Globus pallidus (tissue), 1 donor: ENCODE measurements at places on chromosomes 7 and 10.

DNA sequence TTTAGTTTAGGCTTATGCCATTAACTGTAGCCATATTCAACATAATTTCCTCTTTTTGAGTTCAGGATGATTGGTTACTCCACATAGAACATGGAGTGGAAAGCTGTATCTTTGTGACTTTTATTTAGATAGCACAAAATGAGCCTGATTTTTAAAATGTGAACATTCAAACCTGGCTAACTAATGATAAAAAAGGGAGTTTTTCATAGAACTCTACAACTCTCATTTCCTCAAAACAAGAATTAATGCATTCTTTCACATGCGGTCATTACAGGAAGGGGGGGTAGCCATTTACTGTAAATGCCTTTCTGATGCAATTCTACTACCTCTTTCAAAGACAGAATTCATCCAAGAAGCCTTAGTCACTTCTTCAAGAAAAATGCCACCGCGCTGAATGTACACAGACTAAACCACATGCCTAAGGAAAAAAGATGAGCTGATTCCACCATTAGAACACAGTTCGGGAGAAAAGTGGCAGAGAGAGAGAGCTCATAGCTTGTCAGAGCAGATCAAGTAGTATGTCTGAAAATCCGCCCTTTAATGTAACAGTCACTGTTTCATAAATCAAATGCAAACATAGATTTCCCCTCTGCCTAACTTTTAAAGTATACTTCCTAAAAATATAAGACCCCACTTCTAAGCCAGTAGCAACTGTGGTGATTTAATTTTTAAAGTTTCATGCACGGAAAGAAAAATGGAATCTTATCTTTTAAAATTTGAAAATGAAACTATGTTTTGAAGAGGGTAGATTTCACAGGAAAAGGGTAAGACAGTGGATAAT, 226.4 kb upstream of the KLF14 start:
- DNase-seq: no peak

DNA sequence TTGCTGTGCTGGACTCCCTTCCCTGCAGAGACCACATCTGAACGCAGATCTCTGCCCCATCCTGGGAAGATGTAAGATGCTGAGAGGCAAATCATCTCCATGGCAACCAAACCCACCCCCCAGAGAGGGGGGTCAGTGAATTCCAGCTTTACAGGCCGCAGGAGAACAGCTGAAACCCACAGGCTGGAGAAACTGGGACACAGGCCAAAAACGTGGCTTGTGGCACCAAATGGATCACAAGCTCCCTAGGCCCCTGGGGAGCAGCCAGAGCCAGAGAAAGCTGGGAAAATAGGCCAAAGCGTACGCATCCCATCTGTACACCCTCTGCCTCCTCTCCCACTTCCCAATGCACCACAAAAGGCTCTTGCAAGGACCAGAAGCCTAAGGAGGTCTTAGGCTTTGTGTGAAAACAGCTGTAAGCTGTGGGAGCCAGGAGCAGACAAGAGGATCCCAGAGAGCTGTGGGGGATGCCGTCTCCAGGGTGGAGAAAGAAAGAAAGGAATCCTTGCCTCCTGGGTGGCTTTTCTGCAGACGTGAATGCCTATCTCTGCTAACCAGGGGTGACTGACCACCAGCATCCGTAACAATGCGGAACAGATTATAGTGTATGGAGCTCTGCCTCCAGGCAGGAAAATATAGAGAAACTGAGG, 59.5 kb downstream of the TMEM130 start:
- no peak for DNase-seq

- DNase-seq: no peak
Observed at GRCh38 chr7:131683536-131684125, 127.2 kb upstream of the PODXL start.

- DNase-seq: no peak
Observed at GRCh38 chr10:100569687-100570481, 34.1 kb downstream of the HIF1AN start.

GRCh38 chr7:66776800-66777442, 36.4 kb downstream of the RABGEF1 start:
- DNase-seq: no peak

GRCh38 chr10:77011874-77012811, 625.5 kb downstream of the KCNMA1 start:
- no peak for DNase-seq

DNA sequence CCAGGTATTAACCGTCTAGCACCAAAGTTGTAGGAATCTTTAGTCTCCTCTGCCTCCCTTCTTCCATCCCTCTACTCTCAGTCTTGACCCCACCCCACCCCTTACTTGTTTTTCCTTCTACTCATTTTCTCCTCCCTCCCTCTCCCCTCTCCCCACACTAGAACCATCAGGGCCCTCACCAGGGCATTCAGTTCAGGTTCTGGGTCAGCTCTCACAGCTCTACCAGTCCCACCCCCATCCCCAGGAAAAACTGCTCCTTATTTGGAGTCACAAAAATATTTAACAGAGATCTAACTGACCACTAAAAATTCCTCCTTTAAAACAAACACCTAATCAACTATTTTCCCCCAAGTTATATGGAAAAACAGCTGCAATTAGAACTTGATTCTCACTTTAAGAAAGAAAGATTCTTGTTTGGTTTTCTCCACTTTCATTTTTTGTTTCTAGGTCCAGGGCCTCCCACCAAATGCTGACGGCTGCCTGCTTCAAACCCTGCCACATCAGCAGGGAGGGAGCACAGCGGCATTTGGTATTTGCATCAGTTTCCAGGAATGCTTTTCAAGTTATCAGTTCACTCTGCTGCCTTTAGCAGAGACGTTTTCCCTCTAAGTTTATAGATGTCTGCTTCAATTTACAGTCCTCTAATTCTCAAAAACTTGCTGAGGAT, 2.8 kb upstream of the COL1A2 start:
- no peak for DNase-seq

DNA sequence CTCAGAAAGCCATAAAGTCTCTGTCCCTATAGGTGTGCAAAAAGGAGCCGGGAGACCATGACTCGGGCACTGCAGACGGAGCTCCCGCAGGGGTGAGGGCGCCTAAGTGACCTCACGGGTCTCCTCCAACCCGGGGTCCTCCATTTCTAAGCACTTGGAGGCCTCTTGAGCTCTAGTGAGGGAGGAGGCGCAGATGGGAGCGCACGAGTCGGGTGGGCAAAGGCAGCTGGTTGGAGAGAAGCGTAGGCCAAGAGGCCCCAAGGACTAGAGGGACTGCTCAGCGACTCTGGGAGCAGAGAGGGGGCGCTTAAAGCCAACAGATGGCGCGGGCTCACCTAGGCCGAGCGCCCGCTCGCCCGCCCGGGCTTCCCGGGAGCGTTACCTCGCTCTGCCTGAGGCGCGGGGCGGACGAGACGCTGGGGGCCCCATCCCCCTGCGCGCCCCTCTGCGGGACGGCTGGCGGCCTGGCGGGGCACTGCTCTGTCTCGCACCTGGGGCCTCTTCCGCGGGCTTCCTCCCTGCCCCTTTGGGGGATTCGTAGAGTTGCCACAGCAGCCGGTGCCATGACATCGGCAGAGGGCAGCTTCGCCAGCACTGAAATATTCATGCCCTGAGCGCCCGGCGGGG, 523 bp upstream of the CDH23 start:
- peak; percentile 50 for DNase-seq

DNA sequence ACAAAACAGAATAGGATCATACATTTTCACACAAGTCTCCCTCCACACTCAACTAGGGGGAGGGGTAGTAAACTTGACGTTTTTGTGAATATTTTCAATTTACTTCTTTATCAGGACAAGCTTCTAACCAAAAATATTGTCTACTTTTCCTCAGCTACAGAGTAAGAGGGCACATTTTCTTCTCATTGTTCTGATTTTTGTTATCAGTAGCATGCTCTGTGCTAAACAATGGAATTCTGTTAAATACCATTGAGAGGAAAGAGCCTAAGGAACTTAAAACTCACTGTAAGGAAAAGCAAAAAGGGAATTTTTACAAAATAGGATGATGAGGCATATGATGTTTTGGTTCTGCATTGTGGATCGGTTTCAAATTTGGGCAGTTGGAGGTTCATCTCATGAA, 41.2 kb downstream of the ANLN start:
- no peak for DNase-seq

GRCh38 chr7:141866974-141867373, 25.7 kb upstream of the PRSS37 start:
- no peak for DNase-seq

DNA sequence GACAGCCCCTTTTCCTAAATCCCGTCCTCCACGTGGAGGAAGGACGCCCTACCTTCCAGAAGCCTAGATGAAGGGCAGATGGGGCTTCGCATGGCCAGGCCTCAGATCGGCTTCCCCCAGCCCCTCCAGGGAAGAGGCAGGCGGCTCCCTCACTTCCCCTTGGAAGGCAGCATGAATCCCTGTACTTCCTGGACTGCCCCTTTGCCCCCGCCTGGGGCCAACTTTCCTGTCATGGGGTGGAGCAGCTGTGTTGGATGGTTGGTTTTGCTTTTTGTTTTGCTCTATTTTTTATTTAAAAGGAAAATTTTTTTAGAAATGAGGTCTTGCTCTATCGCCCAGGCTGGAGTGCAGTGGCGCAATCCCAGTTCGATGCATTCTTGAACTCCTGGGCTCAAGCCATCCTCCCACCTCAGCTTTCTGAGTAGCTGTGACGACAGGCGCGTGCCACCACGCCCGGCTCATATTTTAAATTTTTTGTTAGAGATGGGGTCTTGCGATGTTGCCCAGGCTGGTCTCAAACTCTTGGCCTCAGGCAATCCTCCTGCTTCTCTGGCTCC, 27.2 kb downstream of the GTF2IRD1 start:
- no peak for DNase-seq

GRCh38 chr7:20954711-20955619, 168.3 kb upstream of the SP8 start:
- DNase-seq: no peak

DNA sequence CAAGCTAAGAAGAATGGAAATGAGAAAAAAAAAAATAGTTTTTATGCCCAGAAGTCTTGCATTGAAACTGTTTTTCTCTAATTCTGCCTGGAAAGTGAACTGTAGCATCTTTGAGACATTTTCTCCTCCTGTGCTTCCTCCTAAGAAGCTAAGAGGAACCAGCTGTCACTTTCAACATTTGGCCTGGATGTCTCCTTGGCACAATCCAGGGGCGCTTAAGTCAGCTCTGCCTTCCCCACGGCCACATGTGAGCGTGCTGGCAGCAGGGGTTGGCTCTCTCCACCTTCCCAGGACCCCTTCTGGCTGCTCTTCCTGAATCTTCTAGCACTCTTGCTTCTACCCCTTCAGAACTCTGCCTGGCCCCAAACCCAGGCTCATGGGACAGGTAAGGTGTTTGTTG, 289.6 kb upstream of the ADARB2 start:
- no peak for DNase-seq

DNA sequence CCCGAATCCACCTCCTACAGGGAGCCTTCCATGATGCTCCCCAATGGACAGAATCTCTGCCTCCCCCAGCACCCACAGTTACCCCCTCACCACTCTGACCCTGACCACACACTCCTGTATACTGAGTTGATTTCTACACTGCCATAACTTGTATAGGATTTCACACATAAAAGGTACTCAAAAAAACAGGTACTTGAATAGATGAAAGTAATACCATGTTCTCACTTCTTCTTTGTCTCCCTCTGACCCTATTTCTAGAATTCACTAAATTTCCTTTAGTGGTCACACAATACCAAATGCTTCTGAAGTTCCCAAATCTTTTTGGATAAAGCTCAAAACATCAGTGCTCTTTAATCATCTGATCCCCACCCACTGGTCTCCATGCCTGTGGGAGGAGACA, 45.4 kb downstream of the HSPA12A start:
- no peak for DNase-seq

DNA sequence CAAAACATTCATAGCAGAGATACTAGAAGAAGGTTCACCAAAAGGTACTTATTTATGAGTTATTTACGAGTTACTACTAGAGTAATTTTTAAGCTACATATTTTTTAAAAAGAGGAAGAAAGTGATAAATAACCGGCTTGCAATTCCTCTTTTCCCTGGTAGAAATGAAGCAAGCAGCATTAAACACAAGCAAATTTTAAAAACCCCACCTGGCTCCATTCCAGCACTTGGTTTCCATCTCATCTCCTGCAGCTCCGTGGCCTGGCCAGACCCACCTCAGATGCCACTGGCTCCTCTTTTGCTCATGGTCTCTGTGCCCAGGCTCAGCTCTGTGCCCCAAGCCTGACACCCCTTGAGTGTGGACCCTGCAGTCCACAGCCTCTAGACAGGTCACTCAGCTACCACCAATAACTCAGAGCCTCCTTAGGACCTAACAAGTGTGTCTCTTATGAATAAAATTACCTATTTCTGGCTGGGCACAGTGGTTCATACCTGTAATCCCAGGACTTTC, 479.5 kb downstream of the TNS3 start:
- no peak for DNase-seq

DNA sequence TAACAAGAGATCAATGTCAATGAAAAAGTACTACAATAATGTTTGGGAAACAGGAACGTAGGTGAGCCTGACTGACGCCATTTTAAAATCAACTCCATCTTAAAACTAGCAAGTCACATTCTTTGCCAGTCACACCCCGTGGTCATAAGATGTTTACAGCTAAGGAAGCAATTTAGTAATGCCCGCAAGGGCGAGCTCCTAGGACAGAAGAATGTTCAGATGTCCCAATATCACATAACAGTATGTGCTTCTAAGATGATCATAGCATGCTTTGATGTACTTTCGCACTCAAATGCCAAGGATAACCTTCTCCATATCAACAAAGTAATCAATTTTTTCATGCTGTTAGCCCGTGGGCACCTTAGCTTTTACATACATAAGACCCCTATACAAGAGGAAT, 113.8 kb upstream of the EGFR start:
- no peak for DNase-seq

DNA sequence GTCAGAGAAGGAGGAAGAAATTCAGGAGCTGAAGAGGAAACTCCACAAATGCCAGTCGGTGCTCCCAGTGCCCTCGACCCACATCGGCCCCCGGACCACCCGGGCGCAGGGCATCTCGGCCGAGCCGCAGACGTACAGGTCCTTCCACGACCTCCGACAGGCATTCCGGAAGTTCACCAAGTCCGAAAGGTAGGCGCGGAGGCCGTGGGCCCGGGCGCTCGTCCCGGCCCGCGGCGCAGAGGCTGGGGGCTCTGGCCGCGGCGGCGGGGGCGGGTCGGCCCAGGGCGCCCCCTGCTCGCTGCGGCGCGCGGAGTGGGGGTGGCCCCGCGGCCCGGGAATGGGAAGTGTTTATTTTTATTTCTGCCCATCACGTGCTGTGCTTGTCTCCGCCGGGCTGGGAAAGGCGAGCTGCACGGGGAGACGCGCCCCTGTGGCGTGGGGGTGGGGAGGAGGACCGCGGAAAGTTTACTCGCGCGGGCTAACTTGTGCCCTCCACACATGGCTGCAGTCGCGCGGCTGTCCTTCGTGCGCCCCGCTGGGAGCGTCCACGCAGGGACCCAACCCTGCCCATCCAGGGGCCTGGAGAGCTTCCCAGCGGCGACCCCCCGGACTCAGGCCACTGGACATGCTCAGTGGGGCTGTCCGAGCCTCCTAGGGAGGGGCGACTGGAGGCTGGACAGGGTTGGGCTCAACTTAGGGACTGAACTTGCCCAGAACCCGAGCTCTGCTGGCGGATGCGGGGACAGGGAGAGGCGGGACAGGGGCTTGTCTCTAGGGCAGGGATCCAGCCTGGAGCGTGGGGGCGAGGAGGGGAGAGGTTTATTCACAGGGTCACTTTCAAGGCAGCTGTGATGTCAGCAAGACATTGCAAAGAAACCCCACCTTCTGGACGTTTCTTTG, 82.6 kb upstream of the PRKG1 start:
- no peak for DNase-seq

GRCh38 chr10:84308021-84308420, 20.4 kb upstream of the CCSER2 start:
- no peak for DNase-seq

- no peak for DNase-seq
Observed at GRCh38 chr7:70502117-70502863, 629.7 kb upstream of the GALNT17 start.
